ENCODE measurements at places on chromosomes 5 and 9.

- DNase-seq, result no peak
Measured at GRCh38 chr9:123282362-123283047, 14.1 kb upstream of the STRBP start.

- DNase-seq, result no peak
Measured at GRCh38 chr9:36764364-36765076, 191.8 kb downstream of the MELK start.

DNA sequence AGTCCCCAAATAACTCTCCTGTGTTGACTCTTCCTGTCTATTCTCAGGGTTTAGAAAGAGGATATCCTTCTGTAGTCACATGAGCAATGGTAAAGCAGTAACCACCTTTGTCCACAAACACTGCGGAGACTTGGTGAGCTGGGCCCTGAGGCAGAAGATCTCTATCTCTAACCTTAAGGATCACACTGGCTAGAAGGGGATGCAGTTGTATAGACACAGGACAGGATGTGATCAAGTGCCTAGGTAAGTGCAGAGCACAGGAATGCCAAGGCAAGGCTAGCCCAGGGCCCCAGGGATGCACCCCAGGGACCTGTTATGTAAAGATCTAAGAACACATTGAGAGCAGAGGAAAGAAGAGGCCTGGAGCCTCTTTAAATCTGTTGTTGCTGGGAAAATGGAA lies 610.5 kb downstream of the IRX1 start:
- DNase-seq, result no peak

DNA sequence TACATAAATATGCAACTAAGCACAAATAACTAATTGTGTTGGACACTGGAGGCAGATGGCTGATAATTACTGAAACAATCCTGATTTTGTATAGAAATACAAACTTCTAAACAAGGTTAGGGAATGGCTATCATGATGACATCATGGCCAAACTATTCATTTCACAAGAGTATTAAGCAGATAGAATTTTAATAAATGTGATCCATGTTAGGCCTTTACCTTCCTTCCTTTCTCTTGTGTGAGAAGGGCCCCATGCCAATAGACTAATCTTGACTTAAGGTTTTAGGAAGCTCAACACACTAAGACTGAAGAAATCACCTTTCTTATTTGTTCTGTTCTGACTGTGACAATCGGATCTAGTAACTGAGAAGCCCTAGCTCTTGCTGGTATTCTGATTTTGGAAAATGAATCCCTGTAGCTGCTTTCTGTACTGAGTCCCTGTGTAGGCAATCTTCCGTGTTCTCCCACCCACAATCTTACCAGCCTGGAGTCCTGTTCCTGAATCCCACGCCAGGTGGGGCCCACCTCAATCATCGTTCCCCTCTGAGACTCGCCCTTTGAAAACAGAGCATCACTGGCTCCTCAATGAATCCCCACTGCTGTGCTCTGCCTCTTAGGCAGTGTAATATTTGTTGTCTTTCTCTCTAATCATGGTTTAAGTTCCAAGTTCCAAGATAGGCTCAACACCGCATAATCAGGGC lies 168.7 kb upstream of the GNA14 start:
- no peak for DNase-seq

DNA sequence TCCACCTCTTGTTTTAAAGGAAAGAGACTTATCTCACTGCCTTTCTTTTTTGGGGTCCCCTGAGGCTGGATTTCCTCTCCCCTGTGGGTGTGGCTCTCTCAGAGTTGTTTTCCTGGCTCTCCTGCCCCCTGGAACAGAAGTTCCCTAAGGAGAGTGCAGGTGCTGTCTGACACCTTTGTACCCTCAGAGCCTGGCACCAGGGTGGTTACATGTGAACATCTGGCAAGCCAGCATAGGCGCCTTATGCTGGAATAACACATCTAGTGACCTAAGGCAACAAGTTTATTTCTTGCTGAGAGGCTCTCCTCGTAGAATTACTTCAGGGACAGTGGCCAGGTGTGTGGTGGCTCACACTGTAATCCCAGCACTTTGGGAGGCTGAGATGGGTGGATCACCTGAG lies 172.9 kb upstream of the PTCH1 start:
- no peak for DNase-seq

GRCh38 chr5:134536876-134537275 lies 11.4 kb downstream of the JADE2 start:
- no peak for DNase-seq

DNA sequence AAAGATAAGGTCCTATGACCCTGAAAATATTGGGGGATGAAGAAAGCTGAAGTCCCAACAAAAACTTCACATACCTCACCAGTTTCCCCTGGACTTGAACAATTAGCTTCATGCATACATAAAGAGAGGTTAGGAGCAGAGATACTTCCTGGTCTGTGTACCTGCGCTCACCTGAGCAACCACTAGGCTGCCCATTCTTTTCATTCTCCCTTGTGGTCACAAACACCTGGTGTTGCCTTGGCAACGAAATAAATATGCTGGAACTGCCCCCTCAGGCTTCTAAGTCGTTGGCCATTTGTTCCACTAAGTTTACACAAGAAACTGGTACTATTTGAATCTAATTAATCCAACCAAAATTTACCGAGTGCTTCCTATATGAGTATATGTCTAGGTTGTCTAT lies 18.1 kb downstream of the OTP start:
- DNase-seq, result no peak

DNA sequence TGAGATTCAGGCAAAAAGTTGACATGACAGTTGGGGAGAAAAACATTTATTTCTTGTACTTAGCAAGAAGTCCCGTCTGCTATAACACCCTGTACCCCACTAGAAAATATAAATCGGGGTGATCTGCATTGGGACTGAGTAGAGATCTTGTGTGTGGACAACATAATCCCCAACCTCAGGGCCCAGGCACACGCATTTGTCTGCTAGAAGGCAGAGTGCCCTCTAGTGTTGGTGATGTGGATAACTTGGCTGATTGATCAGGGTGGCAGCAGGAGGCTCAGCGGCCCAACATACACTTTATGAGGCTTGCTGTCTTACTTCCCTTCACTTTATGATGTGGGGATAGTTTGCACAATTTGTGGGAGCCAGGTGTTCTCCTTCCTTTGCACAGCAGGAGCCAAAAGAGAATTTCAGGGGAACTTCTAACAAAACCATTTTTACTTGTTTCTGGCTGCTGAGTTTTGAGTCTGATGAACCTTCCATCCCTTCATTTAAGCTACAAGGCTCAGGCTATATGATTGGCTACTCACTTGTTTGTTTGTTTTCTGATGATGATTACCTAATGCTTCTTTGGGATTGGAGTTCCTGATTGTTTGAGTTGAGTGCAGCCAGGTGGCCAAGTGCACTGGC lies 263.2 kb downstream of the DMAC1 start:
- peak; percentile 4 for DNase-seq

- no peak for DNase-seq
Measured at GRCh38 chr9:89654025-89654662, 49.3 kb downstream of the GADD45G start.

DNA sequence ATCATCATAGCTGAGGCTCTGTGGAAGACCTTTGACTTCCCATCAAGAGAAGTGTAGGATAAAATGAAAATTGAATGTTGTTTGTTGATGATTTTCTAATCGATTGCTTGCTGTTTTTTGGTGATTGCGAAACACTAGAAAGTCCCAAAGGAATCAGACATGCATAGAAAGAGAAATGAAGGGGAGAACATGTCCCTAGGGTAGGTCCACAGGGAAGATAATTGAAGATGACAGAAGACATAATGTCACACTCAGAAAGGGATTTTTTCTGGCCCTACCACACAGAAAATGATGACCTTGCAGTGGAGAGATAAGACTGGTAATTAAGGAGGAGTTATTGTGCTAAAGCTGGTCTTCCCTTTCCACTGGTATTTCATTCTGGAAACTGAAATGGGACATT lies 62.8 kb downstream of the INSYN2B start:
- no peak for DNase-seq

DNA sequence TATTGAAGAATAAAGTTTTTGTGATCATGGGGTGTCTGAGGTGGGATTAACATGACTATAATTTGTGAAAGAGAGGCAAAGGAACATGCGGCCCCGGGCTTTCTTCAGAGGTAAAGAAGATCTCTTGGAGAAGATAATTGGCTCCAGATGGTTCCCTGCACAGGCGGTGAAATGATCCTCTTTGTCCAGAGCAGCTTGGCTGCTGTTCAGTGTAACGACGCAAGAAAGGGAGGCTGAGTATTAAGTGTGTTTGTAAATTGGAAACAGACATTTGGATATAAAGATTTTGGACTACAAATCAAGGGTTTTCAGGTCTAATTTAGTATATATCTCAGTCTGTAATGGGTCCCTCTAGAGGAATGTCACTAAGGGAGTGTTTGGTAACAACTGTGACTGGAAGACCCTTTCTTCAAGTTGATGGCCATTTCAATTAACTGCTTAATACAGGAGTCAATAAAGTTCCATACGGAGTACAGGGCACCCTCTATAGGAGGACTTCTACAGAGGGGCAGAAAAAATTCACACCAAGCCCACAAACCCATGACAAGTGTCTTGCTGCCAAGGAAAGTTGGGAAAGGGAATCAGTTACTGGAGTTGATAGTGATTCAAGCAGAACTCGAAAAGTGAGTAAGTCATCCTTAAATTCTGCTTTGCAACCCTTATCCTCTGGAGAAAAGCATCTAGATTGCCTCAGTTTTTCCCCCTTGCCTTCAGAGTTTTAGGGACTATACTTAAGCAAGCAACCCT lies 4.1 kb downstream of the EQTN start:
- DNase-seq, result no peak

DNA sequence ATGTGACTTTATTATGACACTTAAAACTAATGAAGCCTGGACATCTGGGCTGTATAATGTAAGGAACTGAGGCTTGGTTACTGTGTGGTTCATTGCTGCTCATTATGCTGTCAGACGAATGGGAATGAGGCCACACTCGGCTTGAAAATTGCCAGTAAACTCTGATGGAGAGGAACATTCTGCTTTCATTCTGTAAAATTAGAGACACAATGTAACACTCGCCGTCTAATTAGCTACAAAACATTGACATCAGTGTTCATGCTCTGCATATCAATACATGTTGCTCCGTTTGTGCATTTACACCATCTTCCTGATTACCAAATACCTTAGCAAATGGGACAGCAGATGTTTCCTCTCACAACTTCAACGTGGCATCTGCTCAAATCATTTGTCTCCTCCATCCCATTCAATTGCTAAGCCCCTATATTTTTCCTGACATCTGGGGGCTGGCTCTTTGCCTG lies 133.0 kb downstream of the SLC28A3 start:
- no peak for DNase-seq

DNA sequence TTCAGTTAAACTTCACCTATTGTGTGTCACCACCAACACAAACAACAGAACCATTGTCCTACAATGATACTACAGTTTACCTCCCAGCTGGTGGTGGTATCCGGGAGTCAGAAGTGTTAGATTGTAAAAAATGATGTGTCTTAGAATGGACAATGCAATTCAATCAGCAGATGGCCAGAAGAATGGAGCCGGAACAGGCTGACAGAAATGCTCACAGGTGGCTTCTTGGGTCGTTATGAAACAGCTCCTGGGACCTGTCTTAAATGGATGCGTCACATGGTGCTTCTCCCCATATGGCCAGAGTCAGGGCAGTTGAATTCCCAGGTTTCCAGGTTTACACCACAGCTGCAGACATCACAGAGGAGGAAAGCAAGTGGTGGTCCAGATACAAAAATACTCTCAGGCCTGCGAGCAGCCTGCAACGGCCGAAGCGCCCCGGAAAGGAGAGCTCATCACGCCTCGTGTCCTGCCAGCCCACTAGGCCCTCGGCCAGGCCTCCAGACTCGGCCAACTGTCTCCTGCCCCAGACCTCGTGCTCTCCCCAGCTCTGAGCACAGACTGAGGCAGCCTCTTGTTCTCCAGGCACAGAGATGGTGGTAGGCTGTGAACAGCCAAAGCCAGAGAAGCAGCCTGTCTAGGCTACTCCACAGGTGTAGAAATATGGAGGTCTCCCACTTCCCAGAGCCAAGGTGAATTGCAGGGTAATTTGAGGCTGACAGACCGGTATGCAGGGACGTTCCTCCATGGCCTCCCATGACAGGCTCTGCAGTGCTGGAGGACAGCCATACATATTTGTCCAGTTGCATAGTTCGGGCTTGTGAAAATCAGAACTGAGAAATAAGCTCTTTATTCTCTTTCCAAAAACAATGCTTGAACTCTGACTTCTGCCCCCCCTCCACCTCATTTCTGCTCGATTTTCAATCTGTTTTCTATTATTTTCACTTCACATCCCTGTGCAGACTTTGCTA lies 98.5 kb upstream of the SPATA31C2 start:
- DNase-seq, result no peak

- DNase-seq, result no peak
Measured at GRCh38 chr5:67552773-67553172, 356.2 kb upstream of the CD180 start.

DNA sequence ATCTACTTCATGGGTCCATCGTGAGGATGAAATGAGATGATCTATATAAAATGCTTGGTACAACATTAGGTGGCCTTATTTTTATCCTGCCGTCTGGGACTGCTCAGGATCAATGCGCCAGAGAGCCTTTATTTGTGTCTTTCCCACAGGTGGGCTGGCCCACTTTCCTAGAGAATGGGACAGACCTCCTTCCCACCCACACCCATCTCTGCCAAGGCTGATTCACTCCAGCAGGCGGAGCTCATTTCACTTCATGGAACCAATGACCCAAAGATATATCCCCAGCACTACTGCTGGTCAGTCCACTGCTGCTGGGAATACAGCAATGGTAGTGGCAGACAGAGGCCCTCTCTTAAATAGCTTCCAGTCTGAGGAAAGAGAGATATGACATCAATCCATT lies 35.7 kb downstream of the TGFBI start:
- DNase-seq, result no peak

- no peak for DNase-seq
Measured at GRCh38 chr9:123865226-123866000, 64.5 kb downstream of the DENND1A start.

DNA sequence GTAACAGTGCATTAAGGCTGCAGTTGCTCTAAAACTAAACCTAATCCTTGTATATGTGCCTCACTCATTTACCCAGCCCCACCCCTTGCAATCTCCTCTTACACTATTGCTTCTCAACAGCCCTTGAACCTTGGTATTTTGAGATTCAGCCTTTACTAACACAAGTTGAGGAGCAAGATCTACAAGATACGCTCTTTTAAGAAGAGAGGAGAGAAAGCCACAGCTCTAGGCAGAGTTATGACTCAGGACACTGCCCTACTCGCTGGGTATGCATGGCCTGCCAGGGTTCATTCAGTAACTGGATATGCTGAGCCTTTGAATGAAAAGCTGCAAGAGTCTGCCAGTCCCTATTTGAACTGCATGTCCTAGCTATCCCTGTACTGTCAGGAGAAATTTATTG lies 219.5 kb downstream of the PCSK5 start:
- no peak for DNase-seq

GRCh38 chr9:124510650-124511425 lies 3.6 kb upstream of the NR5A1 start:
- no peak for DNase-seq

GRCh38 chr9:1005043-1005667 lies 28.7 kb downstream of the DMRT3 start:
- peak; percentile 18 for DNase-seq

GRCh38 chr5:157303667-157304327 lies 37.9 kb downstream of the CYFIP2 start:
- DNase-seq, result no peak

GRCh38 chr5:38996123-38996522 lies 78.1 kb downstream of the RICTOR start:
- no peak for DNase-seq
